T-cell (primary cell): ENCODE measurements at places on chromosomes 2 and 18.

- no peak for DNase-seq
Observed at GRCh38 chr18:62285281-62285680, 39.8 kb upstream of the TNFRSF11A start.

DNA sequence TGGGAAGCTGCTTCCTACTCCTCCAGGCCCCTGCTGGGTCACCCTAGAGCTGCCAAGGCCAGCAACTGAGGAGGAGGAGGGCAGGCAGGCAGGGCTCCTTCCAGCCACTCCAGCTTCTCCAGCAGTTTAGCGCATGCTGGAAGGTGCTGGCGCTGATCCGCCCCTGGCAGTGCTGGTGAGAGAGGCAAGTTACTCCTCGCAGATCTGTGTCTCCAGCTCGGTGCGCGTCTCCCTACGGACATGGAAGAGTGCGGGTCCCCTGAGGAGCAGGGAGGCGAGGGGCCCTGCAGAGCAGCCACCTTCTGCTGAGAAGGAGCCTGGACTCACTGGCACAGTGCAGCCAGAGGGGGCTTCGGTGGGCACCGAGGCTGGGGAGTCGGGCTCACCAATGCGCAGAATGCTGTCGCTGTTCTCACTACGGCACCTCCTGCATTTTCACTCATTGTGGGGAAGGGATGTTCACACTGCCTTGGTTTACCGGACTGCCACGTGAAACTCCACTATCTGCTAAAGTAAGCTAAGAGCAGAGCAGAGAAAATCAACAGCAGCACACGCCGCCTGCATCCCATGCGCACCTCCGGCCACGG is 206.0 kb downstream of the HDAC4 start:
- no peak for DNase-seq

GRCh38 chr18:9196568-9196967 is 60.0 kb downstream of the ANKRD12 start:
- DNase-seq = no peak

GRCh38 chr18:63890237-63890949 is 2.9 kb downstream of the SERPINB2 start:
- no peak for DNase-seq
